Adrenal gland (tissue), 19 donors: ENCODE measurements at places on chromosomes 11 and 22.

DNA sequence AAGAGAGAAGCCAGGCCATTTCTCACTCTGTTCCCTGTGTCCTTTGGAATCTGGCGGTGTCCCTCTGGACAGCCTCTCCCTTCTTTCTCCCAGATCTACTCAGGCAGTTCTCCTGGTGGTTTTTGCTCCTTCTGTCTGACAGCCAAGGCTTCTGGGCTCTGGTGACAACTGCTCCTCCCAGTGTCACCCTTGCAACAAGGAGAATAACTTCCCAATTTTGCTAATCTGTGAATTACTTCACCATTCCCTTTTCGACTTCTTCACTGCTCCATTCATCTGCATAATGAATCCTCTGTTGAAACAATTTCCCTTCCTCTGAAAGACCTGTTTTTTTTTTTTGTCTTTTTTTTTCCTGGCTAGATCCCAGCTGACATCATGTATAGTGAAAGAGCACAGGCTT is 56.3 kb upstream of the PDE3B start:
- DNase-seq: no peak

DNA sequence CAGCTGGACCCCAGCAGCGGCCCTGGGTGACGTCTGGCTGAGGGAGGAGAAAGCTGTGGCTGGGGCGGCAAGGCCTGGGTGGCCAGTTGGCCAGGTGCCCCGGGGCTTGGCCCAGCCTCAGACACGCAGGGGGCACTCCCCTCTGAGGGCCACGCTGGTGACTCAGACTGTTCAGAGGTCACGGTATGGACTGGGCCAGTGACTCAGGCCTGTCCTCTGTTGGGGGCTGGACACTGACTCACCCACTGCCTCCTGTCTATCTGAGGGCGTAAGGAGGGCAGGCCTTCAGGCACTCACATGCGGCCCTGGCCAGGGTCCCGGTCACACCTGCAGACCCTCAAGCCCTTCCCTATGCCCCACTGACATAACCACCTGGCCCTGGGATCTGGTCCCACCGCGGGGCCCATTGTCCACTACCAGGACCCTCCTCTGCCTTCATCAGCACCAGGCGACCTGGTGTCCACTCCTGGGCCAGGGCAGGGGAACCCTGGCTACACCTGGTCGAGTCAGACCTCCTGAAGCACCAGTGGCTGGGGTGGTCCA is 3.7 kb upstream of the MUC5AC start:
- peak; percentile 96 for DNase-seq

DNA sequence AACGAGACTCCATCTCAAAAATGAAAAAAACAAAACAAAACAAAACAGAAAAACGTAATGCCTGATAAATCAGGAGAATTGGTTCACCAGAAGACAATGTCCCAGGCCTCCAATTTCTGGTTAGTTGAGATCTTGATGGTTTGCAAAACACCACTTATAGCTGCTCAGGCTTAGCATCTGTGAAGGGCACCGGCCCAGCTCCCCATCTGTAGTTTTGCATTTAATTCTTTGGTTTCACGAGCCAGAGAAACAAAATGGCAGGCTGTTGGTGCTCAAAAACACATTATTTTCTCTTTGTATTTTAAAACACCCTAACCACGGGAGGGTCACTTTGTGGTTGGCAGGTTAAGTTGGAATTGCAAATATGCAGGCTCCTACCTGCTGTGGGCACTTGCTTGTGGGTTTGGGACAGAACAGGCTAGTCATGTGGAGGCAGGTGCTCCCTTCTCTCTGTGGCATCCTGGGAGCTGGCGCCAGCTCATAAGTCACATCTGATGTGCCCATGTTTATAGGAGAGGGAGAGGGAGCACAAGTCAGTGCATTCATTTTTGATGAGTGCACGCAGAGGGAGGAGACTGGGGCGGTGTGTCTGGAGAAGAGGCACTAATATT is 145.9 kb downstream of the CEP164 start:
- DNase-seq: no peak

- DNase-seq: no peak
These were observed 169.0 kb downstream of the TBC1D22A start for GRCh38 chr22:46931414-46931813.

GRCh38 chr11:35717520-35717919 is 54.9 kb downstream of the TRIM44 start:
- no peak for DNase-seq

- DNase-seq: no peak
These were observed 181.4 kb downstream of the DBX1 start for GRCh38 chr11:19978668-19979518.

- no peak for DNase-seq
These were observed 21.1 kb upstream of the LRRC10B start for GRCh38 chr11:61487342-61488025.

DNA sequence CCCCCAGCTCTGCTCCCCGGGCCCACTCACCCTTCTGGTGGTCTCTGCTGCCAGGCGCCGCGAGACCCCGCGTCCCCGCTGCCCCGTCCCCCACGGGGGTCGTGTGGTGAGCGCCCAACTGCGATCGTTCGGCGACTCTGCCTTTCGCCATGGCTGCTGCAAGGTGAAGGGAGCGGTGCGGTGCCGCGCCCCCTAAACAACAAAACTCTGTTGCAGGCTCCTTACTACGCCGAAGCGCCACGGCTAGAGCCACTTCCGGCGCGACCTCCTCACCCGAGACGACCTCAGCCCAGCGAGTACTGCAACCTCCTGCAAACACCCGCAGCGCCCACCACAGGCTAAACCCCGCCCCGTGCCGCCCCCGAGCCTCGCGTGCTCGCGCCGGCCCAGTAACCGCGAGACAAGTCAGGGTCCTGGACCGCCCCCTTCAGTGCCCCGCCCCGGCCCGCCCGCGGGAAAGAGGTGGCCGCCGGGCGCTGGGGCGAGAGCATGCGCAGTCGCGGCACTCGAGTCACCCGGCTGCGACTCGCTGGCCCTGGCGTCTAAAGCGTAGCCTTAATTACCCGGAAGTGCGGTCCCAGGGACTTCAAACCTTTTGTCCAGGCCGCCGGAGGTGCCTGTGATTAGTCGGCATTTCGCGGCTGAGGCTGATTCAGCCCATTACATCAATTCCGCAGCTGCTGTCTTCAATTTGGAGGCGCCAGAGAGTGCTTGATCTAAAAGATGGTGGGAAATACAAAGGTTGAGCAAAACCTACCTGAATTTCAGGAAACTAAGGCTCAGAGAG is at the start of gene TMEM41B:
Gene TMEM41B, minus strand, starts transcription at position 303 of the 787 bp plus-strand sequence. Its CDS starts 152 bp downstream, at position 151.
- DNase-seq: peak; percentile 98

DNA sequence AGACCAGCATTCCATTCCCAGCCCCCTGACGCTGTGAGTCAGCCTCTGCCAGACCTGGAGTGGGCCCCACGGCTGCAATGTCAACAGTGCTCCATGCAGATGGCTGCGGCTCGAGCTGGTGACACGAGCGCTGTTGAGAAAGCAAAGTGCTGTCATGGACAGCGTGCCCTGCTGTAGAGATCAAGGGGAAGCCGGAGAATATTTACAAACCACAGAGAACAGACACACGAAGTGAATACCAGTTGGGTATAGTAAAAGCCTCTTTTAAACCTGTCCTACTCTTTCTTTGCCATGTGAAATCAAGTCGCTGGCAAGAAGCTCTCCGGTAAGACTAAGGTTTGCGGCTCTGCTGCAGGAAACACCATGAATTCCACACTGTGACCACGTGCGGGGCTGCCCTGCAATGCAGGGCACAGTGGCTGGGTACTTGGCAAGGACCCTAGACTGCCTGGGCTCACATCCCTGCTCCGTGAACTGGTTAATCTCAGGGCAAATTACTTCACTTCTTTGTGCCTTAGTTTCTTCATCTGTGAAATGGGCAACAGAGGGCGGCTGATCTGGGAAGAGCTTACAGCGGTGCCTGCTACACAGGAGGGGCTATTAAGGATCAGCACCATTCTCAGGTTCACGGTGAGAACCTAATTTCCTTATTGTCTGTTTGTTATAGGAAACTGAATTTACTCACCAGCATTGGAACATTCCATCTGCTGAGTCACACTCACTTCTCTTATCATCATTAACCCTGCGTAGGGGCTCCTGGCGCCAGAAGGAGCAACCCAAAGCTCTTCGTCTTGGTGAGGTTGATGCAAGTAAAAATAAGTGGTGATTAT is 27.8 kb upstream of the ELFN2 start:
- no peak for DNase-seq

GRCh38 chr11:35412285-35412684 is 7.1 kb downstream of the SLC1A2 start:
- DNase-seq: no peak

DNA sequence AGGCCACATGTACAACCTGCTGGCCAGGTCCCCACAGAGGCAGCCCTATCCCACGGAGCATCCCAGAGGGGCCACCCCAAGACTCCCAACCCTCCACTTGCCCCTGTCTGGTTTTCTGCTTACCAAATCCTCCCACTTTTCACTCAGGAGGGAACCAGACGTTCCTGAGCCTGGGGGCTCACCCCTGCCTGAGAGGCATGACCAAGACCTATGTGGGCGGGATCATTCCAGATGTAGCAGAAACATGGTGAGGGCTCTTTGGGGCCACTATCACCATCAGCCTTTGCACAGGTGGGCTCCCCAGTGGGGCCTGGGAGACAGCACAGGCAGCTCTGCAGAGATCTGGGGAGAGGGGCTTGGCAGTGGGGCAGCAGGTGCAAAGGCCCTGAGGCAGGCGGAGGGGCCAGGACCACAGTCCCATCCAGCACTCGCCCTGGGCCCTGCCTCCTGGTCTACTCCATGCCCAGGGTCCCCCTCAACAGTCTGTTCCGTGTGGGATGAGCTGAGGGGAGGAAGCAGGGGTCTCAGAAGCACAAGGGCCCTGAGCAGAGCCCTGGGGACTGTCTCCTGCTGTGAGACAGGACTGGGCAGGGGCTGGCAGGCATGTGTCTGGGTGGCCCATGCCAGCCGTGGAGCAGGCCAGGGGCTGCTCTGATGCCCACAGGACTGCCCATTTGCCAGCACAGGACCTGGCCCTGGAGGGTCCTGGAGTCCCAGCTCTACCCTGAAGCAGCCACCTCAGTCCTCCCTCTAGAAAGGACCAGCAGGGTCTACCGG is 9.4 kb downstream of the PIM3 start:
- DNase-seq: no peak

GRCh38 chr22:49354516-49355210 is 473.0 kb downstream of the BRD1 start:
- DNase-seq: no peak

- no peak for DNase-seq
These were observed 60.9 kb downstream of the SMIM38 start for GRCh38 chr11:69216647-69217051.

- DNase-seq: no peak
These were observed 34.3 kb downstream of the MRTFA start for GRCh38 chr22:40602231-40602630.

DNA sequence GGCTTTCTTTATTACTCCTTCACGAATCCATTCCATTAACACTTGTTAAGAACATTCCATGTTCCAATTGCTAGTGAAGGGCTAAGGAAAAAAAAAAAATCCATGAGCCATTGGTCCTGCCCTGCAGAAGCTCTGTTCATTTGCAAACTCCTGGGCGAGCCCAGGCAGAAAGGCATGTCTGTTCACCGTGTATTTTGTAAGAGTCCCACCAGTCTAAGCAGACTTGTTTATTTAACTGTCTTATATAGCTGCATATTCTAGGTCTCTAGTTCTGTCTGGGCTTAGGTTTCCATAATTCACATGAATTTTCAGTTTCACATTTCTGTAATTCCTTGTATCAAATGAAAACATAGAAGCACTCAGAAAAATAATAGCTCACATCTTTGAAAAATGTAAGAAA is 97.4 kb upstream of the POU2AF2 start:
- no peak for DNase-seq

GRCh38 chr11:45098929-45099328 is 47.5 kb upstream of the PRDM11 start:
- DNase-seq: no peak

- DNase-seq: no peak
These were observed 45.9 kb downstream of the FDX1 start for GRCh38 chr11:110475671-110476070.

- no peak for DNase-seq
These were observed 118.1 kb downstream of the ETS1 start for GRCh38 chr11:128469220-128469619.

DNA sequence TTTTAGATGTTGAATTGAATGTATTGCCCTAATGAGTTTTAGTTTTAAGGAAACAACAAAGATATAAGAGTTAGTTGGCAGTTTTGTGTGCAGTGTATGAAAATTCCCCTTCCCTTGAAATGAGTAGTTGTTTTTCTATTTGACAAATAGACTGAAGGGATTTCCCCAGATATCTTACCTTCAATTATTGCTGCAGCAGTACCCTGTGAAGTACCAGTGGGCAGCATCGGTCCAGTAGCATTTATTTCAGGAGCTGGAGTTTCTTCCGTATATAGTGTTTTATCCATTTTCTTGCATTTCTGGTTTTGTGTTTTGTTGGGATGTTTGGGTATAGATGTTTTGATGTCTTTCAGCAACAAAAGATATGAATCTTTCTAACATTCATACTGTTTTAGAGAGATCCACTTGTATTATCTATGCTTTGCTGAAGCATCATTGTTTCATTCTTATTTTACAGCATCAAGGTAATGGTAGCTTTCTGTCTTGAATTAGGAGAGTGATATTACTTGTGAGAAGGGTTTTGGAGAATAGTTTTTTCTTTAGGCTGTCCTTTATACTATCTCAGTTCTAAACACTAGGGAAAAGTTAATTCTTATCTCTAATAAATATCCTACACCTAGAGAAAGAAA is 7.4 kb downstream of the KMT2A start:
- no peak for DNase-seq

DNA sequence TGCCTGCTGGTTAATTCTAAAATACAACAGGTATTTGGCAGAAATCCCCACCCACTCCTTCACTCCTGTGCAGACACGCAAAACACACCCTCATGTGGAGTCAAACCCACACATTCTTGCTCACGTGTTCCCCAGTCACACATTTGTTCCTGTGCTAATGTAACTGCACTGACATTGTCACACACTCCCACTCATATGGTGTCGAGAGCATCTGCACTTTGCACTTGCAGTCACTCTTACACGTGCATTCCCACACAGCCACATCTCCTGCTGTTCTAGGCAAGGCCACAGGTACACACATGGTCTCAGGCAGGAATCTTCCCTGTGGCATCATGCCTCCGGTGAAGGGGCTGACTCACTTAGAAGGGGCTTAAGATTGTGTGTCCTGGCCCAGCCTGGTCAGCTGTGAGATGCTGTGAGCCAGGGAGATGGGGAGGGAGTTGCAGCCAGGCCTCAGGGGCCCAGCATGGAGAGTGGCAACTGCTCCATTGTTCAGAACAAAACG is 395.0 kb downstream of the TENM4 start:
- DNase-seq: no peak

- no peak for DNase-seq
These were observed 1383.2 kb downstream of the BRD1 start for GRCh38 chr22:48444320-48445112.

DNA sequence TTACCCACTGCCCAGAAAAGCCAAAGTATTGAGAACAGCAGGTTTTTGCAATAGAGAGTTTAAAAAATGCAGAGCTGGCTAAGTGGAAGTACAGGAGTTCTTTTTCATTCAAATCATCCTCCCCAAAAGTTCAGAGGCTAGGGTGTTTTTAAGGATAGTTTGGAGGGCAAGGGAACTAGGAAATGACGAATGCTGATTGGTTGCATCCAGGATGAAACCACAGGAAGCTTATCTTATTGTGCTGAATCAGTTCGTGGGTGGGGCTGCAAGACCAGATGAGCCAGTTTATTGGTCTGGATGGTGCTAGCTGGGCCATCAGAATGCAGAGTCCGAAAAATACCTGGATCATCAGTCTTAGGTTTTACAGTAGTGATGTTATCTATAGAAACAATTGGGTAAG is 1427.1 kb downstream of the LRRC4C start:
- DNase-seq: no peak
